ENCODE measurements at places on chromosomes 1 and 21.

- DNase-seq, result no peak
Observed at GRCh38 chr1:219188331-219188803, 14.7 kb downstream of the LYPLAL1 start.

GRCh38 chr1:244761279-244761678, 74.2 kb upstream of the COX20 start:
- no peak for DNase-seq

DNA sequence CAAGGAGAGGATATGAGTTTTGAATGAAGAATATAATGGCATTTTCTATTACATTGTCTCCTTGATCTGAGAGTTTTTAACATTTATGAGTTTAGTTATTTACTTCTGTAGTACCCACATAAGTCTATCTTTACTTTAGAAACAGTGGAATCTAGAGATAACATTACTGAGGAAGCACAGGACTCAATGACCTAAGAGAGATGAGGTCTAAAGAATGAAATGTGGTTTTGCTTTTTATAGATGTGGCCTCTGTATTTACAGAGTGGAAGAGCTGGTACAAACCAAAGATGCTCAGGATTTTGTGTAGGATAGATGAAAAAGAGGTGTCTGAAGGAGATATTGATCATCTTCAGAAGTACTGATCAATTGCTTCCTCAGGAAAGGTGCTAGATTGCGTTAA, 177.3 kb downstream of the KCTD3 start:
- DNase-seq, result no peak

- no peak for DNase-seq
Observed at GRCh38 chr1:195218428-195219212, 1389.6 kb downstream of the KCNT2 start.
